ENCODE measurements at places on chromosomes 1 and 21.
A peak's percentile ranks its signal among the peaks of the same experiment; 100 is the strongest.

DNA sequence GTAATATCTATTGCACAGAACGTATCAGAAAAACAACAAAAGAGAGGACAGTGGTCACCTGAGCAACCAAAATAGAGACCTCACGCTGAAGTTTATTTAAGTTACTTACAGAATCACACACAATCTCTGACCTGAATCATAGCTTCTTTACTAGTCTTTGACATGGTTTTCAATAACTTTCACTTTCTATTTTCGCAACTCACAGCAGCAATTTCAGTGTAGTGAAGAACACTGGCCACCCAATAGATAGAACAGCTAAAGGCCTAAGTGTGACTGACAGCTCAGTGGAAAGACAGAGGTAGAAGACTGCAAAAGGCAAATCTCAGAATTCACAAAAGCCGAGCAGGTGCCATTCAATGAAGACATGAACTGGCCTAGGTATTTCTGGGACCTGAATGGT lies 435.6 kb upstream of the CHRM3 start:
- no peaks in the 10 kb centered on the region for H3K36me3 ChIP-seq
- H3K4me3 ChIP-seq: no peak overlapping the region
- DNase-seq: no peak
- no peaks in the 10 kb centered on the region for H3K27me3 ChIP-seq
- no peak overlapping the region for H3K27ac ChIP-seq

- no peak overlapping the region for H3K27ac ChIP-seq
- H3K27me3 ChIP-seq: no peaks in the 10 kb centered on the region
- no peak for DNase-seq
- peaks cover 14% of the 10 kb centered on the region for H3K4me1 ChIP-seq
- H3K4me3 ChIP-seq: no peak overlapping the region
Measured at GRCh38 chr1:212852105-212852688, 4.7 kb upstream of the SPATA45 start.

- peaks cover 17% of the 10 kb centered on the region for H3K4me1 ChIP-seq
- no peak overlapping the region for H3K4me3 ChIP-seq
- no peak overlapping the region for H3K27ac ChIP-seq
- no peak for DNase-seq
- H3K27me3 ChIP-seq: peaks cover 78% of the 10 kb centered on the region
- no peaks in the 10 kb centered on the region for H3K36me3 ChIP-seq
Measured at GRCh38 chr1:156648496-156648895, 6.6 kb downstream of the BCAN start.

DNA sequence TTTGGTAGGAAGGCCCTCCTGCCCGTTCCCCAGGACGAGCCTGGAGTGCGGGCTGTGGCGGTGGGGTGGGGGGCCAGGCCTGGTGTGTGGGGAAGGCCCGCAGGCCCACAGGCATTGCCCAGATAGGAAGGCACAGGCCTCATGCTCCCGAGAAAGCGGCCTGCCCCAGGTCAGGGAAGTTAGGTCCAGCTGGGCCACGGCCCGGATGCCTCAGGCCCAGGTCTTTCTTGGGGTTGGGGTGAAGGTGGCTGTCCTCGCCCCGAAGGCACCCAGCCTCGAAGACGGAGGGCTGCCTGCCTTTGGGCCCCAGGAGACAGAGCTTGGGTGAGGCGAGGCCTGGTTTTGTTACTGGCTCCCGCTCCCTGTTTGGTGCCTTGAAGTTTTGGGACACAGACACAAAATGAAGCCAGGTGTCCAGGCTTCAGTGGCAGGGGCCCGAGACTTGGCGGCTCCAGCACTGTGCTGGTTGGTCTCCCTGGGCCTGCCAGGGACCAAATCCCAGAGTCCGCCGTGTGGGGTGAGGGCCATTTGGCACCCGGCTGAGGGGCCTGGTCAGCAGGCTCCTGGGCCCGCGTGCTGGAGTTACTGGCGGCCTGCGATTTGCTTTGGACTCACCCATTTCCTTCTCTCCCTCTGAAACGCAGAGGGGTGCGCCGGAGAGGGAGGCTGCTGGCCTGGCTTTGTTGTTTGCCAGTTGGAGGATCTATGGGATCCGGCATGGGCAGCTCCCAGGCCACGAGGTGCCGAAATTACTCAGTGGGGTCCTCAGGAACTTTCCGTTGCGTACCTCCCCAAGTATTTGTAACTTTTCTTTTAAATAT lies 2.0 kb downstream of the SKI start:
- H3K36me3 ChIP-seq: peaks cover 22% of the 10 kb centered on the region
- peaks cover 55% of the 10 kb centered on the region for H3K4me1 ChIP-seq
- peak overlapping the region; percentile 96 for H3K27ac ChIP-seq
- no peak for DNase-seq
- H3K27me3 ChIP-seq: peaks cover 3% of the 10 kb centered on the region
- peak overlapping the region; percentile 95 for H3K4me3 ChIP-seq

DNA sequence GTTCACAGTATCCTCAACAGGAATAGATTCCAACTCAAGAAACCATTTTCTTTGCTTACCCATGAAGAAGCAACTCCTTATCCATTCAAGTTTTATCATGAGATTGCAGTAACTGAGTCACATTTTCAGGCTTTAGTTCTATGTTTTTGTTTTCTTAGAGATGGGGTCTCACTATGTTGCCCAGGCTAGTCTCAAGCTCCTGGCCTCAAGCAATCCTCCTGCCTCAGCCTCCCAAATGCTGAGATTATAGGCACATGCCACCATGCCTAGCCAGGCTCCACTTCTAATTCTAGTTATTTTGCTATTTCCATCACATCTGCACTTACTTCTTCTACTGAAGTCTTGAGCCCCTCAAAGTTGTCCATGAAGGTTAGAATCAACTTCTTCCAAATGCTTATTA lies 143.3 kb upstream of the HP1BP3 start:
- H3K27ac ChIP-seq: no peak overlapping the region
- peaks cover 14% of the 10 kb centered on the region for H3K4me1 ChIP-seq
- H3K27me3 ChIP-seq: no peaks in the 10 kb centered on the region
- DNase-seq: no peak
- H3K4me3 ChIP-seq: no peak overlapping the region
- H3K36me3 ChIP-seq: peaks cover 14% of the 10 kb centered on the region

DNA sequence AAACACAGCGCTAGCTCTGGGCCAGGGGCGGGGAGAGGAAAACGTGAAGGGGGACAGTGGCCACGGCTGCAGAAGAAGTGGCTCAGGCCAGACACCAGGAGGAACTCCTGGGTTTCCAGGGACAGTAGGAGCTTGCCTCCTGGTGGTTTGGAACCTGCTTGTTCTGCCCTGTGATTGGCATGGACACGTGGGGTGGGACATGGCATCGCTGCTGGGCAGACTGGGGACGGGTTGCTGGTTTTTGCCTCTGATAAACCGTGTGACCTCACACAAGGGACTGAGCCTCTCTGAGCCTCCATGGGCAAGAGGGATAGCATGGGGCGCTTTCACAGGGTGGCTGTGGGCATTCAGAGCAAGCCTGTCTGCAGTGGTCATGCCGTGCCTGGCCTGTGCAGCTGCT lies 7.5 kb upstream of the PLCH2 start:
- no peak overlapping the region for H3K4me3 ChIP-seq
- no peaks in the 10 kb centered on the region for H3K36me3 ChIP-seq
- no peaks in the 10 kb centered on the region for H3K4me1 ChIP-seq
- no peak for DNase-seq

DNA sequence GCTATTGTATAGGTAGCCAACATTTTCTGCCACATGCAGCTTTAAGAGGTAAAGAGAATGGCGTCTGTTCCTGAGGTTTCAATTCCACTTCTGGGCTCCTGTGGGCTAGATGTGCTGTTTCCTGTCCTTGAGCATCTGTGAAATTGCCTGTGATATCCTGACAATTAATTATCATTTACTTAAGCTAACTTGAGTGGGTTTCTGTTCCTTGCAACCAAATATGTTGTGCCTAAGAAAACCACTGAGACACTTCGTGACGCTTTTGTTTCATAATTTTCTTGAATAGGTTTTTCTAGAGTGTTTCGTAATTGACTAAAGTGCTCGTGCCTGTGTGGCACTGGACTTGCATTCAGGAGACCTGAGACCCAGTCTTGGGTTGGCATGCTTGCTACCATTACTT lies 127.3 kb upstream of the POU3F1 start:
- no peaks in the 10 kb centered on the region for H3K36me3 ChIP-seq
- H3K4me3 ChIP-seq: no peak overlapping the region
- no peak for DNase-seq
- H3K27me3 ChIP-seq: no peaks in the 10 kb centered on the region
- H3K27ac ChIP-seq: no peak overlapping the region

DNA sequence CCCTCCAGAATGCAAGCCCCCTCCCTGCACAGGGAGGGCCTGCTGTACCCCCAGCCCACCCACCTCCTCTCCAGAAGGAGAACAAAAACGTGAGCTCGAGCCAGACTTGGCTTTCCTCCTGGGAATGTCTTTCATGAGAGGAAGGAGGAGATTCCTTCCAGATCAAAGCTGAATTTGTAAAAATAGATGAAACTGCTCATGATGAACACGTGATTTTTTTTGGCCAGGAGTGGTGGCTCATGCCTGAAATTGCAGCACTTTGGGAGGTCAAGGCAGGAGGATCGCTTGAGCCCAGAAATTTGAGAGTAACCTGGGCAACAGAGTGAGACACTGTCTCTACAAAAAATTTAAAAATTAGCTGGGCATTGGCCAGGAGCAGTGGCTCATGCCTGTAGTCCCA lies 21.8 kb downstream of the GPR157 start:
- H3K27ac ChIP-seq: no peak overlapping the region
- no peak overlapping the region for H3K4me3 ChIP-seq
- no peaks in the 10 kb centered on the region for H3K36me3 ChIP-seq
- no peaks in the 10 kb centered on the region for H3K27me3 ChIP-seq

GRCh38 chr1:224198572-224198971 lies 15.5 kb downstream of the DEGS1 start:
- H3K4me1 ChIP-seq: peaks cover 3% of the 10 kb centered on the region
- no peak overlapping the region for H3K27ac ChIP-seq
- peaks cover 15% of the 10 kb centered on the region for H3K36me3 ChIP-seq
- DNase-seq: no peak
- H3K27me3 ChIP-seq: no peaks in the 10 kb centered on the region
- H3K4me3 ChIP-seq: no peak overlapping the region

- no peak for DNase-seq
- H3K27me3 ChIP-seq: no peaks in the 10 kb centered on the region
- peaks cover 41% of the 10 kb centered on the region for H3K36me3 ChIP-seq
- H3K4me1 ChIP-seq: peaks cover 55% of the 10 kb centered on the region
- peak overlapping the region; percentile 70 for H3K27ac ChIP-seq
- peak overlapping the region; percentile 79 for H3K4me3 ChIP-seq
Measured at GRCh38 chr1:38992412-38993111, 1.5 kb downstream of the AKIRIN1 start.

- no peak for DNase-seq
- no peak overlapping the region for H3K27ac ChIP-seq
- H3K36me3 ChIP-seq: no peaks in the 10 kb centered on the region
- H3K4me3 ChIP-seq: no peak overlapping the region
- H3K27me3 ChIP-seq: no peaks in the 10 kb centered on the region
Measured at GRCh38 chr1:71839876-71840275, 442.5 kb downstream of the NEGR1 start.

DNA sequence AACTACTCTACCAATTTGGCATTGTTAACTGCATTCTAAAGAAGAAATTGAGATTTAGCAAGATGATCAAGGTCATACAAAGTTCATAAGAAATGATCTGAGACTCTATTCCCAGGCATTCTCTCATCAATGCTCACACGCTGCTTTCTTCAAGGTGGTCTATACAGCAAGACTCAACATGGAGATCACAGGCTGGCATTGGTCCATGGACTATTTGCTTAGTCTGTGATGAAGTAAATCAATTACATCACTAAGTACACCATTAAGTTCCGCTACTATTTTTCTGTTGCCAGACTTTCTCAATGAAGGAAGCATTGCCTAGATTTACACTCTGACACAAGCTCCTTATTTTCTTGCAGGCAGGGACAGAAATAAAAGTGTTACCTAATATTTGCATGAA lies 51.9 kb upstream of the CYP2J2 start:
- peaks cover 16% of the 10 kb centered on the region for H3K27me3 ChIP-seq
- no peak for DNase-seq
- no peaks in the 10 kb centered on the region for H3K36me3 ChIP-seq
- no peaks in the 10 kb centered on the region for H3K4me1 ChIP-seq

DNA sequence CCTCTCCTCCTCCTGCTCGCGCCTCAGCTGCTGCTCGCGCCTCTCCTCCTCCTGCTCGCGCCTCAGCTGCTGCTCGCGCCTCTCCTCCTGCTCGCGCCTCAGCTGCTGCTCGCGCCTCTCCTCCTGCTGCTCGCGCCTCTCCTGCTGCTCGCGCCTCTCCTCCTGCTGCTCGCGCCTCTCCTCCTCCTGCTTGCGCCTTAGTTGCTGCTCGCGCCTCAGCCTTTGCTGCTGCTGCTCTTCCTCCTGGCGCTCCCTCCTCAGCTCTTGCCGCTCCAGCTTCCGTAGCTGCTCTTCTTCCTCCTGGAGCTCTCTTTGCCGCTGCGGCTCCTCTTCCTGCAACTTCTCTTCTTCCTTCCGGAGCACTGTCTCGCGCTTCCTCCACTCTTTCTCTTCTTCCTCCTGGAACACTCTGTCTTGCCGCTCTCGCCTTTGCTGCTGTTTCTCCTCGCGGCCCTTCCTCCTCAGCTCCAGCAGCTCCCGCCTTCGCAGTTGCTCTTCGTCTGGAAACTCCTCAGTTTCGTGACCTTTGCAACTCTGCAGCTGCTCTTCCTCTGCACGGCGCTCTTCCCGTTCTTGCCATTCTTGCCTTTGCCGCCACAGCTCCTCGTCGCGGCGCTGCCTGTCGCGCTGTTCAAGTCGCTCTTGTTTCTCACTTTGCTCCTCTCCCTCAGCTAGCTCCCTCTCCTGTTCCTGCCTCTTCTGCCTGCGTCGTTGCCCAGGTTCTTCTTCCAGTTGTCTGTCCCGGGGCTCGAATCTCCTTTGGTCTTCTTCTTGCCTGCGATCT lies 3.0 kb downstream of the TCHH start:
- H3K27me3 ChIP-seq: peaks cover 28% of the 10 kb centered on the region
- DNase-seq: no peak
- H3K4me3 ChIP-seq: no peak overlapping the region
- peaks cover 5% of the 10 kb centered on the region for H3K4me1 ChIP-seq

- H3K4me3 ChIP-seq: no peak overlapping the region
- H3K36me3 ChIP-seq: no peaks in the 10 kb centered on the region
- no peak for DNase-seq
- no peaks in the 10 kb centered on the region for H3K4me1 ChIP-seq
- H3K27ac ChIP-seq: no peak overlapping the region
Measured at GRCh38 chr1:18178111-18178510, 70.5 kb downstream of the IGSF21 start.

- DNase-seq: no peak
- H3K27me3 ChIP-seq: no peaks in the 10 kb centered on the region
- no peak overlapping the region for H3K27ac ChIP-seq
- H3K4me1 ChIP-seq: peaks cover 52% of the 10 kb centered on the region
Measured at GRCh38 chr1:235004276-235004675, 124.4 kb downstream of the TOMM20 start.

- no peak overlapping the region for H3K4me3 ChIP-seq
- H3K4me1 ChIP-seq: no peaks in the 10 kb centered on the region
- H3K36me3 ChIP-seq: no peaks in the 10 kb centered on the region
- no peak overlapping the region for H3K27ac ChIP-seq
- H3K27me3 ChIP-seq: peaks cover 6% of the 10 kb centered on the region
- no peak for DNase-seq
Measured at GRCh38 chr1:7253118-7253480, 467.8 kb downstream of the CAMTA1 start.

GRCh38 chr1:26391450-26391849 lies 18.9 kb upstream of the ZNF683 start:
- no peaks in the 10 kb centered on the region for H3K36me3 ChIP-seq
- peak overlapping the region; percentile 35 for H3K27ac ChIP-seq
- peaks cover 61% of the 10 kb centered on the region for H3K4me1 ChIP-seq
- peaks cover 3% of the 10 kb centered on the region for H3K27me3 ChIP-seq

GRCh38 chr1:228306275-228307217 lies 98.7 kb downstream of the OBSCN start:
- DNase-seq: no peak
- H3K4me1 ChIP-seq: no peaks in the 10 kb centered on the region
- H3K36me3 ChIP-seq: peaks cover 9% of the 10 kb centered on the region
- no peak overlapping the region for H3K27ac ChIP-seq
